ENCODE measurements at places on chromosomes 1 and 21. TPM values are rescaled to one million over a fixed set of nuclear protein-coding genes. Genes with fewer than 3 reads are reported as not detected.

DNA sequence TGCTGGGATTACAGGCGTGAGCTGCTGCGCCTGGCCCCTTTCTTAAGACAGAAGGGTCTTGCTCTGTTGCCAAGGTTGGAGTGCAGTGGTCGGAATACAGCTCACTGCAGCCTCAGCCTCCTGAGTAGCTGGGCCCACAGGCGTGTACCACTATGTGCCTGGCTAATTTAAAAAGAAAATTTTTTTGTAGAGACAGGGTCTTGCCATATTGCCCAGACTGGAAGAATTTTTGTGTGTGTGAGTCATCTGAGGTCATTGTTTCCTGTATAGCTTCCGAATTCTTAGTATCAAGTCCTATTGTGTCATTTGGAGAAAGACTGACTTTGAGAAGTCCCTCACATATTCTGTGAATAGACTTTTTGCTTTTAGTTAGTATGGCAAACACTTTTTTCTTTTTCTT, 4.7 kb downstream of the SZRD1 start:
- H3K36me3 ChIP-seq = no peaks in the 10 kb centered on the region
- peak; percentile 20 for DNase-seq
- no peaks in the 10 kb centered on the region for H3K27me3 ChIP-seq
- no peak overlapping the region for H3K27ac ChIP-seq
- peaks cover 15% of the 10 kb centered on the region for H3K4me1 ChIP-seq

TNFRSF14 gene
- polyA plus RNA-seq = 55.7 TPM

DNA sequence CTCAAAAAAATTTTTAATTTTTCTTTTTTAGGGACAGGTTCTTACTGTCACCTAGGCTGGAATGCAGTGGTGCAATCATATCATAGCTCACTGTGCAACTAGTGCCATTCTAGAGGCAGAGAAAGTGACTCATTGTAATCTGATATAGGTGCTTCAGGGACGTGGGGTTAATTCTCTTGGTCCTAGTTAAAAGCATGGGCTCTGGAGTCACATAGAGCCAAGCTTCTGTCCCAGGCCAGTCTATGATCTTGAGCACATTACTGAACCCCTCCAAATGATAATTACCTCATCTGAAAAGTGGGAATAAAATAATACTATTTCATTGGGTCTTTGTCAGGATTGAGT, 1.1 kb upstream of the ADIPOR1 start:
- no peak overlapping the region for H3K27ac ChIP-seq
- no peaks in the 10 kb centered on the region for H3K27me3 ChIP-seq
- peaks cover 3% of the 10 kb centered on the region for H3K36me3 ChIP-seq
- H3K4me3 ChIP-seq = no peak overlapping the region
- no peaks in the 10 kb centered on the region for H3K4me1 ChIP-seq

DNA sequence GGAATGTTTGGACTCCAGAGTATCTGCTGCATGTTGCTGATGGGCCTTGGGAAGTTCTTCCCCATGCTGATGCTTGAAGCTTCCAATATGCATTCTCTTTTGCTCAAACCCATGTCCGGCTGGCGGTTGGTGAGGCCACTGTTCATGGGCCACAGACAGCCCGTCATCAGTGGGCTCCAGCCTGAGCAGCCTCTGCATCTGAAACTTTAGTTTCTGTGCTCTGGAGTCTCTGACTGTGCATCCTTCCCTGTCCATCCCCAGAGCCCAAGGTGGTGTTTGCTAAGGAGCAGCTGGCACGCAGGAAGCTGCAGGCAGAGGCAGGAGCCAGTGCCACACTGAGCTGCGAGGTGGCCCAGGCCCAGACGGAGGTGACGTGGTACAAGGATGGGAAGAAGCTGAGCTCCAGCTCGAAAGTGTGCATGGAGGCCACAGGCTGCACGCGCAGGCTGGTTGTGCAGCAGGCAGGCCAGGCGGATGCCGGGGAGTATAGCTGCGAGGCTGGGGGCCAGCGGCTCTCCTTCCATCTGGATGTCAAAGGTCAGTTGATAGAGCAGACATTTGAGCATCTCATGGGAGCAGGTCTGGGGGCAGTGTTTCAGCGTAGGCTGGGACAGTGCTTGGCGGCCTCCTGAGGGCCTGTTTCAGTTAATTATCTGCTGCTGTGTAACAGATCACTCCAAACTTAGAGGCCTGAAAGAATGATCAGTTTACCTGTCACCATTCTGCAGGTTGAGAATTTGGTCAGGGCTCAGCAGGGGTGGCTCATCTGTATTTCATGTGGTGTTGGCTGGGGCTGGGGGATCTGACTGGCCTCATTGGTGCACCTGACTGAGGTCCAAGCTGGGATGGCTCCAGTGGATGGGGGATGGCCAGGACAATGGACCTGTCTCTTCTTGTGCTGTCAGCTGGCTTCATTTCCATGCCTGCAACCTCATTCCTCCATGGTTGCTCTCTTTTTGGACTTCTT, 16.6 kb downstream of the OBSCN start:
- no peak overlapping the region for H3K27ac ChIP-seq
- no peaks in the 10 kb centered on the region for H3K36me3 ChIP-seq
- H3K27me3 ChIP-seq = no peaks in the 10 kb centered on the region

DNA sequence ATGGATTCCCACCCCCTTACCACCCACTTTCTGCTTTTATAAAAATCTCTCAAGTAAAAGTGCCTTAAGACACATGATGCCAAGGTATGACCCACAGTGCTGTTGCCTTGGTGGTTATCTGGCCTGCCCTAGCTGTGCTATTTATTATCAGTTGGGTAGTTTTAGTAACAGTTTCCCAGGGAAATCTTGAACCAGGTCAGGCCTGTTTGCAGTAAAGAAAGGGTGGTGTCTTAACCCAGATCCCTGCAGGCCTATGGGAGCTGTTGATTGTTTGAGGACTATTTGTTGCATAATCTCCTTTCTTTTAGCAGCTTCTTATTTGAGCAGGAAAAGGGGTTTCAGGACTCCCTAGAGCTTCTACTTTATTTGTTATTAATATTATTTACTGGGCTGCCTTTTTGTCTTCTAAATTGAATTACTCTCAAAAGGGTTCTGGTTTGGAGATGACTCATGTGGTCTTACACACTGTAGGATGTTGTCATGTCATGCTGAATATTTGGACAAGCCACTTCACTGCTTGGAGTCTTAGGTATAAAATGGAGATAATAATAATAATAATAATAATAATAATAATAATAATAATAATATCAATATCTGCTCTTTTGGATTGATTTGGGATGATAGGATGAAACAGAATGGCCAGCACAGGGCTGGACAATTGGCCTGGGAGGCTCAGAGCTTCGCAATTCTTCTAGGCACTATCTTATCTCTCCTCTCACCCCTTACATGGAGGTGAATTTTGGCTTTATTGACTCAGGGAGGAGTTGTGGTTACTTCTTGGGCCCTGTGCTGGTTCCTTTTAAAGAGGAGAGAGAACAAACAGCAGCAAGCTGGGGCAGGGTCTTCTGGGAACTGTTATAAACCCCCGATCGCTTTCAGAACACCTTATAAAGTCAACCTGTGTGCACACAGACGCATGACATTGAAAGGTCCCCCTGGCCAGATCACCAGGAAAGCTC, 252.1 kb downstream of the PRDM2 start:
- no peaks in the 10 kb centered on the region for H3K4me1 ChIP-seq
- no peak overlapping the region for H3K27ac ChIP-seq
- H3K27me3 ChIP-seq = no peaks in the 10 kb centered on the region
- DNase-seq = no peak
- H3K4me3 ChIP-seq = no peak overlapping the region

GRCh38 chr1:227735539-227736285, 477 bp downstream of the SNAP47 start:
- no peaks in the 10 kb centered on the region for H3K27me3 ChIP-seq
- no peaks in the 10 kb centered on the region for H3K4me1 ChIP-seq
- H3K27ac ChIP-seq = no peak overlapping the region
- no peaks in the 10 kb centered on the region for H3K36me3 ChIP-seq

DNA sequence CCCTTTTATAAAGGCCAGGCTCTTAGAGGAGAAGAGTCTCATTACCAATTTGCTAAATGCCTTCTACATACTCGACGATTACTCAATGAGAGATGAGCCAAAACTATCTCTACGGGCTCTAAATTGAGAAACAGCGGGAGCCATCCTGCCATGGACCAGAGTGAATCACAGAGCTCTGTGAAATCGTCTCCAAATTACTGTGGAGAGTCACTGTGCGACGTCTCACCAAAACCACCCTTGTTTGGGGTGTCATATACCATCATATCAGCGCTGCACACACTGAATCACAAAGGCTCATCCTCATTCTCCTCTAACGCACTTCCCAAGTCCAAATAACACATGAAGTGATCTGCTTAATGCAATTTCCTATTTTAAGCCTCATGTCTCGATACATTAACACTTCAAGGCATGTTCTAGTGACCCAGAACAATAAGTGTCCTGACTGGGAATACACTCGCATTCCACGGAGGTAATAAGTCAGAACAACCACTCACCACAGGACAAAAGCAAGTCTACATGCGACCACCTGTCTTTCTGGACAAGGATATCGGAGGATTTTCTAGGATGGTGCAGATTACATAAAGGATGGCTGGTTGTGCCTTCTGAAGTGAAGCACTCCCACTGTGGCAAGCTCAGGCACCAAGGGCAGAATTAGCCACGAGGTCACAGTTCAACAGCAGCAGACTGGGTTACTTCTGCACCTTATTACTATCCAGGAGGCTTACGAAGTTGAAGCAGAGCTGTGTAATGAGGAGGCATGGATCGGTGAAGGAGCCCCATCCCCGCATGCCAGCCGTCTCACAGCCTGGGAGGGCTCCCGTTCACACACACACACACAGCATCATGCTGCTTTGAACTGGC, 44.3 kb downstream of the NID1 start:
- H3K4me1 ChIP-seq = no peaks in the 10 kb centered on the region
- no peaks in the 10 kb centered on the region for H3K27me3 ChIP-seq
- DNase-seq = no peak

GRCh38 chr1:201665036-201665435, 126.1 kb downstream of the NAV1 start:
- H3K36me3 ChIP-seq = no peaks in the 10 kb centered on the region
- H3K4me3 ChIP-seq = no peak overlapping the region
- no peaks in the 10 kb centered on the region for H3K4me1 ChIP-seq
- no peak for DNase-seq
- no peaks in the 10 kb centered on the region for H3K27me3 ChIP-seq
- H3K27ac ChIP-seq = no peak overlapping the region

HSPB7 gene
- 338 TPM for polyA plus RNA-seq

DNA sequence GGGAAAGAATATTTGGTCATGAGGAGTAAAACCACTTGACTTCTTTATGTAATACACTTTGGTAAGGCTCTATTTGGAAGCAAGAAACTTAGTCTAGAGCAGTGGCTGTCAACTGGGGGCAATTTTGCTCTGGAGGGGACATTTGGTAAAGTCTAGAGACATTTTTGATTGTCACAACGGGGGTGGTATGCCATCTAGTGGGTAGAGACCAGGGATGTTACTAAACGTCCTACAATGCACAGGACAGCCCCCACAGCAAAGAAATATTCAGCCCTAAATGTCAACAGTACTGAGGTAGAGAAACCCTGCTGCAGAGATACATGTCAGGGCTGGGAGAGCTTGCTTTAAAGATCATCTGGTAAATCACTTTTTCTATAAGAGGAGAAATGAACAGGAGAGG, 13.5 kb downstream of the FUCA1 start:
- peaks cover 3% of the 10 kb centered on the region for H3K36me3 ChIP-seq
- no peak overlapping the region for H3K4me3 ChIP-seq
- H3K27ac ChIP-seq = no peak overlapping the region
- no peaks in the 10 kb centered on the region for H3K27me3 ChIP-seq

CD2 gene
- polyA plus RNA-seq = 0.74 TPM
